DMS153 (cell line): ENCODE measurements at places on chromosomes 7 and 10.

DNA sequence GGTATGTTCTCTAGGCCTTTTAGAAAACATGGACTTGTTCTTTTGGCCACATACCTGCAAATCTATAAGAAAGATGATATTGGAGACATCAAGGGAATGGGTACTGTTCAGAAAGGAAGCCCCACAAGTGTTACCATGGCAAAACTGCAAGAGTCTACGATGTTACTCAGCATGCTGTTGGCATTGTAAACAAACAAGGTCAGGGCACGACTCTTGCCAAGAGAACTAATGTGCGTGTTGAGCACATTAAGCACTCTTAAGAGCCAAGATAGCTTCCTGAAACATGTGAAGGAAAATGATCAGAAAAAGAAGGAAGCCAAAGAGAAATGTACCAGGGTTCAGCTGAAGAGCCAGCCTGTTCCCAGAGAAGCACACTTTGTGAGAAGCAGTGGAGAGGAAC, 37.1 kb downstream of the SDK1 start:
- peak; percentile 12 for DNase-seq

DNA sequence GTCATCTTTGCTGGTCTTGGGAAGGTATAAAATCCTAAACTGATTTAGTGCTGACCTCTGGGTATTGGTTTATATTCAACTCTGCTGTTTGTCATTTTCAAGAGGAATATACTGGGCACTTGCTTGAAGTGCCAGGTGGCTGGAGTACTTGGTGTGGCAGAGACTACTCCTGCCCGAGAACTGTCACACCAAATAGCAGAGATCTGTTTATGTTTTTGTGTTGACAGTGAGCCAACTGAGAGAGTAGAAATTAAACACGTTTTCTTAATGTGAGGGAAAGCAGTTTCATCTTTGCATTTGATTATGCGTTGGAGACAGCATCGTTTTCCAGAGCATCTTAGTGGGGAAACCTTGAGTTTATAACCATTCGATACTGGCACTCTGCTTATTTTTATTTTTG, 174.4 kb downstream of the CDCA7L start:
- no peak for DNase-seq

DNA sequence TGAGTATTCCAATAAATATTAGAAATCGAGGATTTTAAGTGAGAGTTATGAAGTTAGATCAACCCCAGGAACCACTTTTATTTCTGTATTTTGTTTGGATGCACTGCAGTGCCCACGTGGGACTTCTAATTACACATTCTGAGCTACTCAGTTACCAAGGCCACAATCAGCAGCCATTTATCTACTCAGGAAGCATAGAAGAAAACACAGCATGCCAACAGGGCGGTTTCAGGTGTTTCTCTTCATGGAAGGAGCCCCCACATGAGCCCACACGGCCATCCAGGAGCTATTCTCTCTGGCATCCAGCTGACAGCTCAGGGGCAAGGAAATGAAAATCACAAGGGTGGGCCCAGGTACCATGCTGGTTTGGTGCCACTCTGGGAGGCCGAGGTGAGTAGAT, 266.5 kb upstream of the MKLN1 start:
- no peak for DNase-seq

- peak; percentile 24 for DNase-seq
Observed at GRCh38 chr7:117777335-117778142, 95.7 kb downstream of the CTTNBP2 start.

DNA sequence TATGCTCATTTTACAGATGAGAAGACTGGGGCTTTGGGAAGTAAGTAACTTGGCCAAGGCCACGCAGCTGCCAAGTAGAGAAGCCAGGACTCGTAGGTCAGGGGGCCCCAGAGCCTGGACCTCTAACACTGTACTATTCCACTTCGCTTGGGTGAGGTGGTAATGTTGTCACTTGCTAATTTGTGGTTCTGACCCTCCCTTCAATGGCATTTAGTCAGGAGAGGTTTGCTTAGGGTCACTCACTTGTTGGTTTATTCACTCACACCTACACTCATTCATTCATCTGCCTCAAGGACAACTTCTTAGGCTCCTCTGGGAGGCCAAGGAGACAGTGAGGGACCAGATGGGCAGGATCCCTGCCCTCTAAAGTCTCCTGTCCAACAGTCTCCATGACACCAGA, 21.3 kb downstream of the BTBD16 start:
- DNase-seq, result no peak

DNA sequence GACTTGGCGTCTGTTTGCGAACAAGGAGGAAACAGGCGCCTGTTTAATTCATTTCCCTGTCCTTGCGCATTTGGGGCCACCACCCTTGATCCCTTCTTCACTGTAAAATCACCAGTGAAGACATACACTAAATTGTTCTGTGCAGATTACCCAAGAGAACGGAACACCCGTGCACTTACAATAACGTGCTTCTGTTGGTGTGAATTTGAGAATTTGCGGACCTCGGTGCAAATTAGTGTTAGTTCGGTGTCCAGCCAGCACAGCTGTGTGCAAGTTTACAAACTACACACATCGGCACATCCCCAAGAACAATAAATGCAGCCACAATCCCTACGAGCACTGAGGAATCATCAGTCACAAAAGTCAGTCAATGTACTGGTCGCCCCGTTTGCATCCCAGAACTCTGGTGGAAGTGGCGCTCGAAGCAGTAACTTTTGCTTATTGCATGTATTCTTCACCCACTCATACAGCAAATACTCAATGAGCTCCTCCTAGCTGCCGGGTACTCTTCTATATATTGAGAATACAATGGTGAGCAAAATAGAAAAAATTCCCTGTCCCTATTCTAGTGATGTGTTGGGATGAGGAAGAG, 786 bp upstream of the CNOT4 start:
- DNase-seq, result no peak

DNA sequence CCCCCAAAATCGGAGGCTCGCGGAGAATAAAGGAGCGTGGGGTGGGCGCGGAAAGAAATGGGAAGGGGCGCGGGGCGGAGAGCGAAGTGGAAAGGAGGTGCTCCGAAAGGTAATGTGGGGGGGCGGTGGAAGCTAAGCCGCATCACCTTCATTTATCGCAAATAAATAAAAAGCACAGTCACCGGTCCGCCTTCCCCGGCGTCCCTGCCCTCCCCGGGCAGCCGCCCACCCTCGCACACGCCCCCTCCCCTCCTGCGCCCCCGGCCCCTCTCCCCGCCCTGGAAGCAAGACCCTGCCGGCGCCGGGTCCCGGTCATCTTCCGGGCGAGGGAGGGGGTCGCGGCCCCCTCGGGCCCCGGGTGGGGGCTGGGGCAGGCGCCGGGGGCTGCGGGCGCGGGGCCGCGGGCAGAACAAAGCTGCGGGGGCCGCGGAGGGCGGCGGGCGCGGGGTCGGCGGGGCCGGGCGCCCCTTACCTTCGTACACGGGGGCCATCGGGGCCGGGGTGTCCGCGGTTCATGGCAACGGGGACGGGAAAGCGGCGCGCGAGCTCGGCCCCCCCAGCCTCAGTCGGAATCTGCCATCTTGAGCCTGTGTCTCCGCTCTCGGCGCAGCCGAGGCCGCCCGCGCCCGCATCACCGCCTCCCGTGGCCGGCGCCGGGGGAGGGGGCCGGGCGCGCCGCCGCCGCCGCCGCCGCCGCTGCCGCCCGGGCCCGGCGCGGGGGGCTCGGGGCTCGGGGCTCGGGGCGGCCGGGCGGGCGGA, 486 bp downstream of the HIPK2 start:
- no peak for DNase-seq

- no peak for DNase-seq
Observed at GRCh38 chr7:112385516-112385915, 64.7 kb upstream of the IFRD1 start.

DNA sequence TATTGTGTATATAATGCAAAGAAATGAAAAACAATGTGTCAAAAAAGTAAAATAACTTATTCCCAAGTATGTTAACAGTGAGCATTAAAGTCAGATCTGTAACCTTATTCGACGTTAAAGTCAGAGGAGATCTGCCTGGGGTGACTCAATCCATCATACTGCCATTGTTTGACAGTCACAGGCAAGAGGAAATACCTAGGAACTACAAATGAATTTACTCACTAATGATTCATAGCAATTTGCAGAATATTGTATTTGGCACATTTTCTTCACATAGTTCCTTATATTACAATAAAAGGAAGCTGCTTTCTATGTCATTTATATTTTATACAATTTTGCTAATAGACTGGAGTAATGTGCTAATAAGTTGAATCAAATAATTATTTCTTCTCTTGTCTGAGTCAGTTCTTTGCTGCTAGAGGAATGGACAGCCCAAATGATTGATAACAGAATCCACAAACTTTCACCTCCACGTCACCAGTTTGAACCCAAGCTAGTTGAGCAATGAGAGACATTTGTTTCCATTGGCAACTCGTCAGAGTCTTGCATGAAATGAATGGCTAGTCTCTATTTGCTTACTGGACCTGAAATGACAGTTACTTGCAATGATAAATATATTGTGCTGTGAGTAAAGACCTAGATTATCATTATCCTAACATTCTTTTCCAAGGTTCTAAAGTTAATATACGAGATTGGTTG, 48.5 kb upstream of the TMEM106B start:
- no peak for DNase-seq
